ENCODE measurements at places on chromosomes 5 and 9.

- DNase-seq: no peak
These were observed 83.9 kb upstream of the GRAMD2B start for GRCh38 chr5:126339215-126339805.

- peak; percentile 92 for DNase-seq
These were observed 23.9 kb upstream of the MAPK9 start for GRCh38 chr5:180315762-180316212.

GRCh38 chr9:75132244-75132643 is 43.9 kb downstream of the OSTF1 start:
- DNase-seq: no peak

GRCh38 chr5:21623831-21624230 is 1229.3 kb downstream of the CDH12 start:
- DNase-seq: no peak

DNA sequence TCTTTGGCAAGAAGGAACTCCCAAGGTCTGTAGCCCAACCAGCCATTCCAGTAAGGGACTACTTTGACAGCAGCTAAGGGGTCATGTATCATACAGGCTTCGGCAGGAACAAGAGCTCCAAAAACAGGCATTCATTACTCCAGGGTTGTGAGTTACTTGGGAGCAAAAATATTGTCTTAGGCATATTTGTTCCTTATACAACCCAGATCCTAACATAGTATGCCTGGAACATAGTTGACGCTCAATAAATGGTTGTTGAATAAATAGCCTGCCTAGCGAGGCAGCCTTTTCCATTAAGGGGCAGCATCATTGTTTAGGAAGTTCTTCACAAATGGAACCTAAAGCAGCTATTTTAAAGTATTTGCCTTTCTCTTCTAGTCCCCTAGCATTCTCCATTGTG is 35.8 kb upstream of the FER start:
- DNase-seq: no peak

- no peak for DNase-seq
These were observed 183.3 kb downstream of the CACNA1B start for GRCh38 chr9:138060881-138061280.

GRCh38 chr9:131503626-131504465 is 1.1 kb downstream of the POMT1 start:
- DNase-seq: peak; percentile 86

GRCh38 chr5:961711-962240 is 46.8 kb upstream of the NKD2 start:
- no peak for DNase-seq

DNA sequence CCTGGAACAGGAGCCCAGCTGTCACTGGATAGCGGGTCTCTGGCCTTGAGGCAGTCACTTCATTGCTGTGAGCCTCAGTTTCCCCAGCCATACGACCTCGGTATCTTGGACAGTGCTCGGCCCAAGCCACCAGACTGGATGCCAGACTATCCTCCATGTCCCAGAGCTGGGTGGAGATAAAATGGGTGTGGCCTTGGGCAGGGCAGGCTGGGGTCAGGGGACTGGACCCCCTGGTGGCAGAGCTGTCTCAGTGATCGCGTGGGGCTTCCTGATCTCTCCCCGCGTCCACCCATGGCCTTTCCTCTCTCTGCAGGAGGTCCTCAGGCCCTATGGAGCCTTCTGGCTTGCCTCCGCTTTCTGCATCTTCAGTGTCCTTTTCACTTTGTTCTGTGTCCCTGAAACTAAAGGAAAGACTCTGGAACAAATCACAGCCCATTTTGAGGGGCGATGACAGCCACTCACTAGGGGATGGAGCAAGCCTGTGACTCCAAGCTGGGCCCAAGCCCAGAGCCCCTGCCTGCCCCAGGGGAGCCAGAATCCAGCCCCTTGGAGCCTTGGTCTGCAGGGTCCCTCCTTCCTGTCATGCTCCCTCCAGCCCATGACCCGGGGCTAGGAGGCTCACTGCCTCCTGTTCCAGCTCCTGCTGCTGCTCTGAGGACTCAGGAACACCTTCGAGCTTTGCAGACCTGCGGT is 10.0 kb downstream of the SLC2A8 start:
- no peak for DNase-seq

GRCh38 chr5:9570876-9571275 is 25.0 kb upstream of the SEMA5A start:
- no peak for DNase-seq

DNA sequence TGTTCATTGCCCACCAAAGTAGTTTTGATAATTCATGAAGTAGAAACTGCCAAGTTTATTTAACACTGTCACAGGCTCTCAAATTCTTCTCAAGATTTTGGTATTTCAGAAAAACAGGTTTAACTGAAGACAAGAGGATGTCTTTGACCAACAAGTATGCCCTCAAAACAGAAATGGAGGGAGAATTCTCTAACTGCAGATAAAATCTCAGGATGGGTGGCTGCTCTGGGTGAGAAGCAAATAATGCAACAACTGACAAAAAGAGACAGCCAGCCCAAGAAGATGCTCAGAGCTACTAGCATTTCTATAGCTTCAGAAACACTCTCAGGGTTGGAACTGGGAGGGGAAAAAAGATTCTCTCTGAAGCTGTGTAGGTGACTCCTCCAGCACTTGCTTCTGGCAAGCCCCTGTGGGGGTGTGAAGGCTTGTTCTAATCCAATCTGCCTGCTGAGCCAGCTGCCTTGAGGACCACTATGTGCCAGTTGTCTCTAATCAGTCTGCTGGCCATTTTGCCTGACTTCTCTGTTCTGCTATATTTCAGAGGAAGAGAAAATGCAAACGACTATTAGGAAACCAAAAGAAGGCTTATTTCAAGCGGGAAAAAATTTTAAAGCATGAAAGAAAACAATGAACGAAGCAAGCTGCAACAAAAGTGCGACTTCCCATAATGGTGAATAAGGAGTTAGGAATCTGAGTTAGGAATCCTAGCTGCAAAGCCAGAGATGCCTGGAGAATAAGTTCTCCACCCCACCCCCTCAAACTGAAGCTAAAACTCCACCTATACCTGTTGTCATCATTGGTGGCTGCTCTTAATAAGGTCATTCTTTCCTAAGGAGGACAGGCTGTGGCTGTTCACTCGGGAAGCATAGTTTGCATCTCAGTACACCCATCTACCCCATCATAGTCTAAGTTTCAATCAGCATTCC is 147.5 kb downstream of the GNAQ start:
- no peak for DNase-seq

DNA sequence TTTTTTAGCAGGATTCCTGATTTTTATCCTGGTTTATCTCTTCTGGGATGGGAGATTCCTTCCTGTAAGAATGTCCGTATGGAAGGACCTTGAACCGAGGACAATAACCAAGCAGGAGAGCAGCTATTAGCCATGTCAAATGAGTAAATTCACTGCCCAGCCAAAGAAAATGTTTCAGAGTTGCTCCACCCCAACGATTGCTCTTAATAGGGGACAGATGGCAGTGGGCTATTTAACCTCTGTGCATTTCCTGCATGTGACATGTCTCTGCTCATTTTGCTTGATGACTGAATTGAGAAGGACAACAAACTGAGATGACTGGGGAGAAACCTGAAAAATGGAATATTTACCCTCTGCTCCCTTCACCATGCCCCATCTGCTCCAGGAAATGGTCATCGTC is 479.9 kb upstream of the ZNF462 start:
- DNase-seq: no peak

GRCh38 chr9:20028849-20029231 is 240.0 kb upstream of the SLC24A2 start:
- no peak for DNase-seq

GRCh38 chr5:98770209-98770910 is 3.1 kb upstream of the RGMB start:
- DNase-seq: peak; percentile 62

GRCh38 chr9:11257992-11258391 is 645.2 kb upstream of the PTPRD start:
- no peak for DNase-seq

DNA sequence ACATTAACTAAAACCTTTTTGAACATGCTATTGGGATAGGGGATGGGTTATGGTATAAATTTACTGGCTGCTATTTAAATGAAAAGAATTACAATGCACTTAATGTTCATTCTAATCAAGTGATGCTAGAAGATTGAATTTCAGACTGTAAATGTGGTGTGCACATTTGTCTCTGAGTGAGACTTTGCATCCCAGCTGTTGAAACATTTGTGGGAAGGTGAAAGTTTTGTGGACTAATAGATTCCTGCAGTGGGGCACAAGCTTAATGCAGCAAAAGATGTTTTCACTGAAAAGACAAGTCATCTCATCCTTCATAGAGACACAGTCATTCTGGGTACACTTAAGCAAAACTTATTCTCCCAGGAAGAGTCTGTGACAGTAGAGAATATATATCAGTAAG is 323.6 kb downstream of the NFIB start:
- no peak for DNase-seq

DNA sequence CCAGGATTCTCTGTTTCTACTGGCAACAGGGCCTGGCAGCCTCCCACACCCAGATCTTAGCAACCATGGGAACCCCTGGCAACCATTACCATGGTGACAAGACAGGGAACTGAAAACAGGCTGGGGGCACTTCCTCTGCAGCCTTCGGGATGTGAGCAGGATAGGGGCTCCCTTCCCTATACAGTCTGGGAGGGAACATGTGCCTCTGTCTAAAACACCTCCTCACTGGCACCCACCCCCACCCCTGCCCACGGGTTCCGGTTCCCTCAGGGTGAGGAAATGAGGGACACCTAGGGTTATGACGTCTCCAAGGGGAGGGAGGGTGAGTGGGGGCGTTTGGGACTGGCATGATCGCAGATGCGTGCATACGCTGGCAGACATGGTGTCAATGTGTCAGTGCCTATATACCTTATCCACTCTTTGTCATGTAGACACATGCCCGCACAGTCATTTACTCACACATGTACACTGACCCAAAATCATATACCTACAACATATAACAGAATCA is 3.0 kb upstream of the DNAJB5 start:
- DNase-seq: peak; percentile 67

DNA sequence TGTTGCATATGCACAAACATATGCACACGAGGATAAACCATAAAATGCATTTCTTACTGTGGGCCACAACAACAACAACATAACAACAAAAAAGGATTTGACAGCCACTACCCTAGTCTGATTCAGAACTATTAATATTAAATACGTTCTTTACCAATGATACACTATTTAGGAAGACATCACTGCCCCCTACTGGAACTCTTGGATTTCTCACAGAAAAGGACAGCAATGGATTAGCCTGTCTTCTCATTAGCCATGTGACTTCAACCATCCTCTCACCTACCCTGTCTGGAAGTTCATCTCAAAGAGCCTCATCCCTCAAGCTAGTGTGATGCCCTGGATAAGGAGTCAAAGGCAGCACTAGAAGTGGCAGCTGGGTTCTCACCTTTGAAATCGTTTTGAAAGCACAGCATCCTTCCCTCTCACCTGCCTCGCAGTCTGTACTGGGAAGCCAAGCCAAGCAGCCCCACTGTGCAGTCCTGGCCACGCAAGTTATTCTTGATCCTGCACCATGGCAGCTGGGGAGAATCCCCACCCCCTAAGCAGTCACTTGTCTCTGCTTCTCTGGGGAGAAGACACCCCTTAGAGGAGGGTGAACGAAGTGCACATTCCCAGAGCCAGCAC is 64.6 kb downstream of the SH3TC2 start:
- no peak for DNase-seq

GRCh38 chr5:67393211-67393610 is 196.6 kb upstream of the CD180 start:
- DNase-seq: no peak

DNA sequence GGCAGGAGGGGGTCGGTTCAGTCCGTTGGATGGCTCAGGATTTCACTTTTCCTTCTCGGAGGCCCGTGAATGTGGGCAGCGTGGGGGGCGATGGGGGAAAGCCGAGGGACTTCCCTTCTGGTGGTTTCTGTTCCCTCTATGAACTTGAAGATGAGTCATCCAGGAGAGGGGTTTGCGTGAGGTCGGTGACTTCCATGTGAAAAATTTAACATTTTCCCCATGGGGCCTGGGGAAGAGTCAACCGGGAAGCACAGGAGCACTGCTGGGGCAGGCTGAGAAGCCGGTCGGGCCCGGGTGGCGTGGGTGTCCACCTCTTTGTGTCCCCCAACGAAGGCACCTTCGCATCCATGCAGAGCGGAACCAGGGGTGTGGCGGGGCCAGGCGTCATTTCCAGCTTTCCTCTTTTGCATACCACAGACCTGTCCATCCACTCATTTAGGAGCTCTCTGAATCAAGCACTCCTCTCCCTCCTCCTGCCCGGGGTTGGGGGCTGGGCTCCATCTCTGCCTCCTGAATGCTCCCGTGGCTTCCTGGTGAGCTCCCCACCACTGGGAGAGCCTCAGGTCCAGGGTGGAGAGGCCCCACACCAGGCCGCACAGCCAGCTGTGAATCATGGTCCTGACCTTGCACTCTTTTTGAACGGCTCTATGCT is 68.4 kb downstream of the ANKRD33B start:
- peak; percentile 84 for DNase-seq

GRCh38 chr9:132201780-132202703 is 40.2 kb downstream of the NTNG2 start:
- no peak for DNase-seq

DNA sequence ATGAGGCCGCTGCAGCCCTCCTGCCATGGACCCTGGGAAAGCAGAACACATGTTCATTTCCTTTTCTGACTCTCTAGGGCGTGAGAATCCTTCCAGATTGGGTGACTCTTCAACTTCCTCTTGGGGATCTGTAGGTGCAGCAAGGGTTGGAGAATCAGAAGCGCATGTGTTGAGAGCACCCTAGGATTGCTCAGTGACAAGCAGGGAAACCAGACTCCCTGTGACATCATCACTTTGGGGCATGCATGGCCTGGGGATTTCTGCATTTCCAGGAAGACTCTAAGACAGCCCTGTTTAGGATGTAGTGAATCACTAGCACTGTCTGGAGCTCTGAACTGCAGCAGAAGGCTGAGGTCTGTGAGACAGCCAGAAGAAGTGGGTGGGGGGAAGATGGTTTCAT is 15.1 kb upstream of the LCP2 start:
- DNase-seq: peak; percentile 73

- DNase-seq: no peak
These were observed 21.5 kb downstream of the SHB start for GRCh38 chr9:38047301-38048251.

DNA sequence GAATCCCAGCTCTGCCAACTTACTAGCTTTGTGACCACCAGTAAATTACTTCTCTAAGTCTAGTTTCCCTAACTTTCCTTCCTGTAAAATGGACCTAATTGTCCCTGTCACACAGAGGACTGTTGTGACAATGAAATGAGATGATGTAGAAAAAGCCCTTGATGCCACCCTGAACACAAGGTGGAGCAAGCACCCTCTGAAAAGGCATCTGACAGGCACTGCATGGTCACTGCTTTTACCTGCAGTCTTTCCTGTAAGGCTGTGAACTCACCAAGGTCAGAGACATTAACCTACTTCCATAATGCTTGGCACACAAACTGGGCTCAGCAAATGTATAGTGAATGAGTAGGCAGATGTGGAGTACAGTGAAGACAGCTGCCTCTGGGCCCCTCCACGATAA is 6.1 kb downstream of the SLC31A2 start:
- DNase-seq: no peak

- DNase-seq: peak; percentile 76
These were observed 119.9 kb downstream of the KCNIP1 start for GRCh38 chr5:170623576-170624181.

GRCh38 chr5:169656125-169656901 is 19.2 kb downstream of the DOCK2 start:
- DNase-seq: no peak
